Kidney capillary endothelial cell (primary cell): ENCODE measurements at places on chromosomes 7 and 10.

DNA sequence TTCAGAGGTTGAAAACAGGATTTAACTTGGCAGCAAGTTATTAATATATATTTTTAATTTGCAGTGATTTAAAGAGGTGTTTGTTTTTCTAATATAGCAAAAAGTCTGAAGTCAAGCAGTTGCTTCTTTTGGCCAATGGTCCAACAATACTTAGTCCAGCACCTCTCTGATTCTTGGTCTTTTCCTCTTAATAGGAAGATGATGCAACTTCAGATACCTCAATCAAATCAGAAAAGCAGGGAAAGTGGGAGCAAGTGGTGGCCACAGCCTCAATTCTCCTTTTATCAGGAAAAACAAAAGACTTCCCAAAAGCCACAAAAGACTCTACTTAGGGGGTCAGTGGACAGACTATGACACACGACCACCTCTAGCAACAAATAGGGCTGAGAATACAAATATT lies 133.6 kb upstream of the LRGUK start:
- DNase-seq, result no peak

GRCh38 chr7:64498270-64498669 lies 64.6 kb downstream of the ZNF680 start:
- DNase-seq, result no peak

DNA sequence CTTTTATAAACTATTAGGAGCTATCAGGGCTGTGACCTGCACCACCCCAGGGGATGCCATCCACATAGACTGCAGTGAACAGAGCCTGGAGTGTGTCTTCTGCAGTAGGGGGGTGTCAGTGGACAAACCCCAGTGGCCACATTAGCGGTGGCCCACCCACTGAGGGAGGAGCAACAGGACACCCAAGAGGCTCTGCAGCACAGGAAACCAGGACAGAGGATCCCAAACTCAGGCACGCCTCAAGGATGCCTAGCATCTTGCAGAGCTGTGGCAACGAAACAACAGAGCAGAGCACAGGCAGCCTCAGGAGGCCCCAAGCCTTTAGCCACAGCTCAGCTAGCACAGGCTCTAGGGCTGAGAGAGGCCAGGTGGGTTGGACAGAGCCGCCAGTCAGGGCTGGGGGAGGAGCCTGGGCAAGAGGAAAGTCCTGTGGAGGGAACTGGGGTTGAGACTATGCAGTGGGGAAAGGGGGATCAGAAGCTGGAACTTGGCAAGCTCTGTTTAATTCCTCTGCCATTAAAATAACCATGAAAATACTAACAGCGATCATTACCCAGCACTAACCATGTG lies 53.8 kb downstream of the GRID1 start:
- DNase-seq, result no peak

- DNase-seq, result no peak
Measured at GRCh38 chr10:127925471-127926207, 18.7 kb downstream of the PTPRE start.
